ENCODE measurements at places on chromosomes 1 and 21. TPM values are rescaled to one million over a fixed set of nuclear protein-coding genes. Genes with fewer than 3 reads are reported as not detected.

DNA sequence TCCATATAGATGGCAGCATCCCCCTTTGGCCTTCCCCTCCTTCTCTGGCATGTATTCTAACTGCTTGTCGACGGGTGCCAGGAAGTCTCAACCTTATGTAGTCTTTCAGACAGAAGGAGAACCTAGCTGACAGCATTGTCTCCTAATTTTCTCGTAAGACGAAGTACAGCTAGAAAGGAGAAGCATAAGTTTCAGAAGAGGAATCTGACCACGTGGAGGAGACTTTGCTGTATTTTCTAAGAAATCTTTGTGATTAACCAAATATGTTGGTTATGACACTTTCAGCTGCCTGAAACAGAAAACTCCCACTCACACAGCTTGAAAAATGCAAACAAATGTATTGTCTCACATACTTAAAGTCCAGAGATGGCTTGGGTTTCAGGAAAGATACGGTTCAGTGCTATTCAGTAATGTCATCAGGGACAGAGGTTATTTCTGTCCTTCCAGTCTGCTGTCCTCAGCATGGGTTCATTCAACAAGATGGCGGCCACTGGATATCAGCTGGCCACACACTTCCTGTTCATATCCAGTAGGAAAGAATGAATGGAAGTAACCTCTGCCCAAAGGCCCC is 109.5 kb upstream of the ZNF648 start:
- peak; percentile 33 for DNase-seq

The DIO1 gene
- total RNA-seq = not detected

The SH3BGR gene
- 66.6 TPM for total RNA-seq

The TENT5C gene
- 21.6 TPM for total RNA-seq

The RUNX3 gene
- 2.4 TPM for total RNA-seq

GRCh38 chr1:219401724-219402625 is 210.9 kb downstream of the ZC3H11B start:
- no peak for DNase-seq

- DNase-seq = no peak
These were observed 128.7 kb upstream of the DPYD start for GRCh38 chr1:98049370-98050135.
